Stimulated activated CD4-positive, alpha-beta T cell treated with anti-CD3 and anti-CD28 coated beads, Interleukin-4, amount 100 ng/mL, for 24 hours (primary cell): ENCODE measurements at places on chromosomes 1 and 21.

DNA sequence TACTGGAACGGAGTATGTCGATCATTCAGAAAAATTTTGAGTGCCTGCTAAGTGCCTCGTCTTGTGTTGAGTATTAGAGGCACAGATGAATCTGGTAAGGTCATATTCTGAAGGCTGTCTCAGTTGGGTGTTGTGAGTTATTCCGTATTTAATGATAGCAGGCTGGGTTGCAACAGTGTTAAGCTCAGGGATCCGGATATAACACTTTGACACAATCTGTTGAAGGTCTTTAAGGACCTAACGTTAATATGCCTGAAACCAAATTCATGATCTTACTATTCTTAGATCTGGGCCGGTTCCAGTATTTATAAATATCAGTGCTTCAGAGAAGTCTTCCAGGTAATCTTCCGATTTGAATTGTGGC is 555 bp downstream of the PRPF38A start:
- DNase-seq: no peak

GRCh38 chr1:6507037-6507428 is 15.6 kb upstream of the PLEKHG5 start:
- no peak for DNase-seq

DNA sequence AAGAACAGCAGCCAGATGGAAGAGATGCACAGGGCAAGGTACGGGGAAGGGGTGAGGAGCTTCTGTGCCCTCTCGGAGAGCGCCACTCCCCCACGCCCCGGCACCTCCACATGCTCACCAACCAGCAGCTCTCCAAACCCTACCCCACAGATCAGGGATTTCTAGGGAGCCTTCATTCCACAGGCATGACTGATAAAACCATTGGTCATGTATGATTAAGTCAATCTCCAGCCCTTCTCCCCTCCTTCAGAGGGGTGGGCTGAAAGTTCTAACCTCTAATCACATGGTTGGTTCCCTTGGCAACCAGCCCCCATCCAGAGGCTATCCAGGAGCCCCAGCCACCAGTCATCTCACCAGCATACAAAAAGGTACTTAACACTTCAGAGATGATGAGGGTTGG is 144.7 kb downstream of the TGFBR3 start:
- DNase-seq: no peak

- DNase-seq: no peak
Measured at GRCh38 chr1:94552071-94552586, 10.6 kb upstream of the F3 start.

GRCh38 chr1:24345334-24345733 is 26.2 kb downstream of the GRHL3 start:
- DNase-seq: no peak

- DNase-seq: no peak
Measured at GRCh38 chr1:9843576-9843945, 19.8 kb upstream of the CLSTN1 start.

GRCh38 chr1:34066981-34067603 is 97.9 kb downstream of the CSMD2 start:
- DNase-seq: no peak

DNA sequence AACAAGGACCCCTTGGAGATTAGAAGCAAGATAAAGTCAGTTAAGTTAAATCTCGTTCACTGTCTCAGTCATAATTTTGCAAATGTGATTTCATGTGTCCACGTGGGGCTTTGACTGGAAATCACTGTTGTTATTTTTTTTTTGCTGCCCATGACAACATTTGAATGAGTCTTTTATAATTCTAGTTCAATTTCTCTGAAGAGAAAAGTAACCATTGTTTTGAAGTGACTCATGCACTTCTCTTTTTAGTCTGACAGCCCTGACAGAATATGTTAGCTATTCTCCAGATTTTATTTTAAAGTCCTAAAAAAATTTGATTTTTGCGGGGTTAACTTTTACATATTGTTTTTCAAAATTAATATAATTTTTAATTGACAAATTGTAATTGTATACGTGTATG is 30.7 kb upstream of the NLRP3 start:
- no peak for DNase-seq

DNA sequence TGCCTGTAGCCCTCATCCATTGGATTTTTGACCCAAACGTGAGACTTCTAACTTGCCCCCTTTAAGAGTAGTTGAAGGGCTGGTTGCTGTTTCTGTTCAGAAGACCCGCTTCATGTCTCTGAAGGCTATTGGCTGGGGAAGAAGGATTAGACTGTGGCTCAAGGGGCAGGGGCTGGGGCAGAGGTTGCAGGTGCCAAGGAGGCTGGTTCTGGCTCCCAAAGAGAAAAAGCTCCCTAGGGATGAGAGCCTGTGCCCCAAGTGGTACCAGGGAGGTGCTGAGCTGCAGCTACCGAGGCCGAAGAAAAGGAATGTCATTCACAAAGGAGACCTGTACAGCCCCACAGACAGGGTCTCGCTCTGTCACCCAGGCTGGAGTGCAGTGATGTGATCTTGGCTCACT is 5.8 kb downstream of the WNT3A start:
- DNase-seq: no peak

DNA sequence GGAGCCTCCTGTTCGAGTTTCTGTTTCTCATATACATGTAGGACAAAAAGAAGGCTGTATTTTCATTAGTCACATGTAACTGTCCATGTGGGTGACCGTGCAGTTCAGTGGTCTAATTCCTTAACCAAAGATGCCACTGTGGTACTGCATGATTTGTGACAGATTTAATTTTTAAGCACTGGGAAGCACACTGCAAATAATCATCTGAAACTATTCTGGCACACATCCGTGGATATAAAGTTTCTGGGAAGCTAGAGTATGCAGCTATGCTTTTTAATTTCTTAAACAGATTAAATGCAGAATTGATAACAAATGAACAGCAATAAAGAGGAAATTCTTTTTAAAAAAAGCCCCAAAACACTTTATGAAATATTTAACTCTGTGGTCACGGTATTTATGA is 254.8 kb downstream of the LMO4 start:
- no peak for DNase-seq

- DNase-seq: no peak
Measured at GRCh38 chr1:168116327-168116799, 20.4 kb downstream of the GPR161 start.

- no peak for DNase-seq
Measured at GRCh38 chr1:206723805-206724472, 39.2 kb downstream of the MAPKAPK2 start.

GRCh38 chr1:232570007-232570406 is 59.9 kb downstream of the SIPA1L2 start:
- DNase-seq: no peak

GRCh38 chr1:34885405-34886247 is 26.1 kb upstream of the SMIM12 start:
- peak; percentile 62 for DNase-seq

DNA sequence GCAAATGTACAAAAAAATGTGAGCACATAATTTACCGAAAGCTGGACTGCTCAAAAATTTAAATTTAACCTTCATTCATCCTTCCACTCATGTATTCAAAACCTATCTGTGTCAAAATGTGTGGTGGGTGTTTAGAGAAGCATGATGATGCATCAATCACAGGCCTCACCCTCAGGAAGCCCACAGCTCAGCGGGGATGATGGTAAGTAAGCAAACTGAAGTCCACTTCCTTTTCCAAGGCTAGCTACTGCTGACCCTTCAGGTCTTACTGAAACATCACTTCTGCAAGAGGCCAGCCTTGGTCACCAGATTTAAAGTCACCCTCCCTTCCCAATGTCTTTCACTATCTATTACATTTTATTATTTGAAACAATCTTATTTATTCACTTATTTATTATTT is 254.5 kb downstream of the DNM3 start:
- DNase-seq: no peak

DNA sequence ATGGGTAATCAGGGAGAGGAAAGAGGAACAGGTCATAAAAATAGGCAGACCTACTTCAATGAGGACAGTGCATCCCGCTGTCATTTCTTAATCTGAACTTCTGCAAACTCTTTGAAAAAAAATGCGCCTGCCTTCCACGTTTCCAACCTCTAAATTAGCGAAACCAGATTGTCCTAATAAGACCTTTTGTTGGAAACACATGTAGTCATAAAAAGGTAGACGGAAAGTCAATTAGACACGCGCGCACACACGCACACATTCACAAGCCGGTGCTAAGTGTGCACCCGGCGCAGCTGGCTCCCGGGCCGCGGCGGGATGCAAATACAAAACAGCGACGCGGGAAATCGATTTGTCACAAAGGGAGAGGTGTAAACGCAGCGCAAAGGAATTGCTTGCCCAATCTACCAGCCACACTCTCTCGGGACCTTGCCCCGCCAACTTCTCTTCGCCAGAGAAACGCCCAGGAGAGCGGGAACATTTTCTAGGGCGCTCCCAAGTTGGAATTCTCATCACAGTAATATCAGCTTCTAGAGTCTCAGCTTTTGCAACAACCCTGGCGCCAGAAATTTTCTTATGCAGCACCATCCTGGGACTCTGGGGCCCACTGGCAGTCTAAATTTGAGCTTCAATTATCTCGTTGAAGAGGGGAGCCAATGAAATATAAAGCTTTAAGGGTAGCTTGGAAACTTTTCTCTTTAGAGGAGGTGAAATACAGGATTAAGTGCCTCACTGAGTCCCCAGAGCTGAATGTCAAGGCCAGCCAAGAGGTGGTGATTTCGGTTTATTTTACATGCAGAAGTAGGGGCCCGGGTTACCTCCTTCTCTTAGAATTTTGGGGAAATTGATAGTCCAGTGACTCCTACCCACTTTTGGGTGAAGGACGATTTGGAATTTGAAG is 4.5 kb downstream of the PRRX1 start:
- DNase-seq: no peak

DNA sequence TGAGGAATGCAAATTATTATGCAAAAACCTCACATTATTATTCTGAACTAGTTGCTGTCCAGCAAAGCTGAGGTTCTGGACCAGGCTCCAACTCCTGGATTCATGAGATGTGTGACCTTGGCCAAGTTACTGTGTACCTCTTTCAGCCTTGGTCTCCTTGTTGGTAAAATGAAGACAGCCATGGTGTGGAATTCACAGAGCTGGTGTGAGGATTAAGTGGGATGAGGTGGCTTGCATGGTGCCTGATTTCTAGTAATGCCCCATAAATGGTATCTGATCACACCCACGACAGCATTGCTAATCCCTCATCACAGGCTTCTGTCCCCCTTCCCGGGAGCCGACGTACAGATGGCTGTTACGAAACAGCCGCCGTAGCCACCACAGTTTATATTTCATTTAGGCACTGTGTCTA is 59.6 kb downstream of the PGBD5 start:
- DNase-seq: no peak

- no peak for DNase-seq
Measured at GRCh38 chr1:43354471-43354870, 4.3 kb upstream of the CDC20 start.

- no peak for DNase-seq
Measured at GRCh38 chr1:5408401-5408800, 583.8 kb downstream of the NPHP4 start.

DNA sequence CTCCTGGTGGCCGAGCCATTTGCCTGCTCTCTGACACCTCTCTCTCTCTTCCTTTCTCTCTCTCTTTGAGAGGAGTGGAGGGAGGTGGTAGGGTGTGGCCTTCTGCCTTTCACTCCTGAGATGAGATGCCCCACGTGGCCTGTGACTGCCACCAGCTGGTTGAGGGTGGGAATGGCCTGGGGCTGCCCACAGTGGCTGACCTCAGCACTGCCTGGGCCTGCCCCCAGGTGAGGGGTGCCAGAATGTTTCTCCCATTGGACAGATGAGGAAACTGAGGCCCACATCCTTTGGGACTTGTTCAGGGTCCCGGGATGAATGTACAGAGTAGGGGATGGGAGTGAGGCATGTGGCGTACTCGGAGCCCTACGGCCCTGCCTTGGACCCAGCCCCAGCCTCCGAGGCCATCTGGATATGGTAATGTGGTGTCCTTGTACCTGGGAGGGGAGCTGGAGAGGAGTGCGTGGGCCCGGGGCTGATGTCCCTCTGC is 12.7 kb upstream of the C1orf167 start:
- DNase-seq: peak; percentile 37

- DNase-seq: no peak
Measured at GRCh38 chr1:10267319-10267718, 56.9 kb downstream of the KIF1B start.

GRCh38 chr1:9836632-9836960 is 12.8 kb upstream of the CLSTN1 start:
- DNase-seq: no peak

GRCh38 chr21:14273736-14274538 is 58.0 kb downstream of the RBM11 start:
- no peak for DNase-seq

GRCh38 chr1:17856496-17857108 is 101.5 kb downstream of the ACTL8 start:
- DNase-seq: no peak

GRCh38 chr1:29698033-29698432 is 461.7 kb downstream of the PTPRU start:
- no peak for DNase-seq

DNA sequence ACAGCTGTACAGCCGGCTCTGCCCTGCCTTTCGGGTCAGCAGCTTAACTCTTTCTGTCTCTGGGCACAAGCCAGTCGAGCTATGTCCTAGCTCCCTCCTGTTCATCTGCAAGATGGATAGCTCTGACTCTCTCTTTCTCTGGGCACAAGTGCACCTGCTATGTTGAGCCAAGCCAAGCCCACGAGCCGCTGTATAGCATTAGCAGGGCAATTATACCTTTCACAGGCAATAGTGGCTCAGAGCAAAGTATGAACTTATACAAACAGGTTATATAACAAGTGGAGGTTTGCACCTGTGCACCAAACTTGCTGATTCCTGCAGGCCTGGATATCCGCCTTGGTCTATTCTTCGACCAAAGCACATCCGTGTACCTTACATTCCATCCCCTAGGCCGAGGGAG is 33.0 kb upstream of the CR2 start:
- DNase-seq: no peak

DNA sequence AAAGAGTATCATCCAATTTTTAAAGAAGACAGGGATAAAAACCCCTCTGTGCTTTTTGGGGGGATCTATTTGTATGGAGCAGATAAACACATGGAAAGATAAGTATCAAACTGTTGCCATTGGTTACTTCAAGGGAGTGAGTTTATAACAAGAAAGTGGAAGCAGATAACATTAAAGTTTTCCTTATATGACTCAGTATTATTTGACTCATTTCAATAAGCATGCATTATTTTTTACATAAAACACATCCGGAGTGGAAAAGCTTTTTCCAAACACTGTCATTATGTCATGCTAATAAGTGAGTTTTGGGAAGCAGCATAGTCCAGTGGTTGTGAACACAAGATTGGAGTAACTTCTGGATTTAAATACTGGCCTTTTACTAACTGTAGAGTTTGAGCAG is 452.2 kb downstream of the LTN1 start:
- no peak for DNase-seq

- no peak for DNase-seq
Measured at GRCh38 chr1:1601564-1602303, 1.8 kb upstream of the FNDC10 start.
